ENCODE measurements at places on chromosomes 2 and 18.

DNA sequence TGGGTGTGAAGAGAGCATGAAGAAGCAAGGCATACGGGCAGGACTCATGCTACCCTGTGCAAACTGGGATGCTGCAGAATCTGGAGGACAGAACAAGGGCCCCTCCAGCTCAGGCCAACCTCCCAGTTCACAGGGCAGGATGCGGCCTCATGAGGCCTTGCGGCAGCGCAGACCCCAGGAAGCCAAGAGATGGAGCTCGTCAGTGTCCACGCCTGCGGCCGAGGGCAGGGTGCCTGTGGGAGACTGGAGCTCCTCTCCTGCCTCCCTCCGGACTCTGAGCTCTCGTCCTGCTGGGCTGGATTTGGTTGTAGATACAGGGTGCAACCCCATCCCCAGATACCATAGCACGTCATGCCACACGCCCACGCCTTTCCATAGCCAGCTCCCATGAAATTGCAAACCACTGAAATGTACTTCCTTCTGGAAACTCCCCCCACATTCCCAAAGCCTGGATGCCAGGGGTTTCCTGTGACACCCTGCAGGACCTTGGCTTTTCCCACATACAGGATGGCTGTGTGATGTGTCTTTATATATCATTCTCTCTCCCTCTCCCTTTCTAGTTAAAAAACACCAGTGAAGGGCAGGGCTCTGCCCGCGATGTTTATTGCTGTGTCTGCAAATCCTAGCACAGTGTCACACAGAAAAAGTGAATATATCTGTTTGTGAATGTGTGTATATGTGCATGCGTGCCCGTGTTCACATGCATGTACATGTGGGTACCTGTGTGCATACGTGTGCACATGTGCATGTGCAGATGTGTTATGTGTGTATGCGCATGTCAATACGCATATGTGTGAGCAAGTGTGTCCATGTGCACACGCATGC lies 12.3 kb upstream of the SNTG2 start:
- DNase-seq: peak; percentile 87

GRCh38 chr2:213216461-213216860 lies 65.0 kb upstream of the IKZF2 start:
- DNase-seq: peak; percentile 92

DNA sequence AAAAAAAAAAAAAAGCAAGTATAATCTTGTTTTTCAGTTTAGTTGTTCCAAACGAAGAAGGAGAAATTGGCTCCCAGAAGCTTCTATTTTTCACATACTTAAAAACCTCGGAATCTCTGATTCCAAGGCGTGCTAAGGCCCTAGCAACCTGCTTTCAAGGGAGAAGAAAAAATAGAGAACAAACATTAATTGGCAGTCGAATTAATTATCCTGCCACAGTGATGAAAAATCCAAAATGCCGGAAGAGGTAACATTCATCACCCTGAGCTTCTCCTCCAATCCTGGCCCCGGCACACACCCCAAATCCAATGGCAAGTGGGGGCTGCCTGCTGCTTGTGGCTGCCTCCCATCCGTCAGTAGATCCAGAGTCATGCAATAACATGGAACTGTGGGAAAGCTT lies 250.2 kb upstream of the CHAC2 start:
- DNase-seq: no peak

DNA sequence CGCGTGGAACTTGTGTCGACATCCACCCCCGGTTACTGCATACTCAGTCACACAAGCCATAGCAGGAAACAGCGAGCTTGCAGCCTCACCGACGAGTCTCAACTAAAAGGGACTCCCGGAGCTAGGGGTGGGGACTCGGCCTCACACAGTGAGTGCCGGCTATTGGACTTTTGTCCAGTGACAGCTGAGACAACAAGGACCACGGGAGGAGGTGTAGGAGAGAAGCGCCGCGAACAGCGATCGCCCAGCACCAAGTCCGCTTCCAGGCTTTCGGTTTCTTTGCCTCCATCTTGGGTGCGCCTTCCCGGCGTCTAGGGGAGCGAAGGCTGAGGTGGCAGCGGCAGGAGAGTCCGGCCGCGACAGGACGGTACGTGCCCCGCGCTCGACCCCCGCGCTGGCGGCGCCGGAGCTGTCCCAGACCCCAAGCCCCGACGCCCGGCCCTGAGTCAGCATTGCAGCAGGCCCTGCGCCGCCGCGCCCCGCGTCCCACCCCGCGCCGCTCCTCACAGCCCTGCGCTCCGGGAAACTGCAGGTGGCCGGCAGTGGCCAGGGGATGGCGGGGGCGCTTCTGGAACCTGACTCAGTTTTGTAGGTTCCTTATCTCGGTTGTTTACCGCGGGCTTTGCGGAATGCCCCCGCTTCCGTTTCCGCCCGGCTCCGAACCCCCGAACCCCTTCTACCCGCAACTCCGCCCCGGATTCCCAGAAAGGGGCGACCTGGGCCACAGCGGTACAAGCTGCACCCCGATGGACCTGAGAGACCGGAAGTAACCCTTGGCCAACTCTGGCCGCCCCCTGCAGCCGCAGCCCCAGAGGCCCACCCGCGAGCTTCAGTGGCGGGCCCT lies at the start of gene CFLAR:
Gene CFLAR (plus strand): TSS at position 50 of the 844 bp plus-strand sequence. CDS start 13,702 bp downstream, outside the sequence.
- peak; percentile 91 for DNase-seq

GRCh38 chr2:51711766-51712165 lies 679.8 kb upstream of the NRXN1 start:
- DNase-seq: peak; percentile 29

GRCh38 chr2:45438872-45439665 lies 172.0 kb downstream of the SRBD1 start:
- no peak for DNase-seq

DNA sequence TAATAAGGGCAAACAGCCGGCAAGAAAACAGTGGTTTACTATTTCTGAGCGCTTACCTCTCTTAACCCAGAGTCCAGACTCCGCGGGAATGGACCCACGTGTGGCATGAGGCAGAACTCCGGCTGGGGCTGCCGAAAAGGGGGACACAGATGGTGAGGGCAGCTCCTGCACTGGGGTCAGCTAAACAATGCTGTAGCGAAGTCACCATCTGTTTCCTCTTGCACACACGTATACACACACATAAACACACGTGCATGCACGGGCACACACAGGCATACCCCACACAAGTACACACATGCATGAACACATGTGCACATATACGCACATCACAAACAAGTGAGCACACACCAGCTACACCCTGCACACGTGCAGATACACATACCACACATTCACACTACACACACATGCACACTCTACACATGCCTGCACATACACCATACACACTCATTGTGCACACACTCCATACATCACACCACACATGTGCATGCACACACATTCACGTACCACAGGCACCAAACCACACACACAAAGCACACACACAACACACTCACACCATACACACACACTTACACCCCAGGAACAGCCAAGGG lies 105.9 kb upstream of the ID2 start:
- no peak for DNase-seq

- DNase-seq: no peak
Observed at GRCh38 chr2:184114439-184114838, 483.9 kb upstream of the ZNF804A start.

DNA sequence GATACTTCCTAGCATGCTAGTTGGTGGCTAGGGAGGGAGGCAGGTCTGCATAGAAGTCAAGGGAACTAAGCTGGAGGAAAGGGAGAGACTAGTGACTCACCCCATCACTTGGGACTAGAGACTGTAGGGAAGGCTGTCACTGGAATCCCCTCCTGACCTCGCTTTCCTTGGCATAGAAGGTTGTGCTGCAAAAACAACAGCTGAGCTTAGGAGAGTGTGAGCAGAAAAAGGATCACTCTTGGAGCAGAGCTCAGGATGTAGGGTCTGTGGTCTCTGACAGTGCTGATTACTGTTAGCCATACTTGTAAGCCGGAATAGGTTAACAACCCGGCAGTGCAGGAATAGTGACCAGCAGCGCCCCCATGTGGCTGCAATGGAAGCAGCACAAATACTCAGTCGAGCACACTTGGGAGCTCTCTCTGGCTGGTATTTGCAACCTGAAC lies 66.9 kb upstream of the SMAD2 start:
- DNase-seq: no peak

- no peak for DNase-seq
Observed at GRCh38 chr2:144130551-144130950, 389.4 kb downstream of the ZEB2 start.
